GM10248 (cell line): ENCODE measurements at places on chromosomes 3 and 15.

GRCh38 chr15:59751552-59752413 is 62.7 kb upstream of the BNIP2 start:
- DNase-seq: no peak

DNA sequence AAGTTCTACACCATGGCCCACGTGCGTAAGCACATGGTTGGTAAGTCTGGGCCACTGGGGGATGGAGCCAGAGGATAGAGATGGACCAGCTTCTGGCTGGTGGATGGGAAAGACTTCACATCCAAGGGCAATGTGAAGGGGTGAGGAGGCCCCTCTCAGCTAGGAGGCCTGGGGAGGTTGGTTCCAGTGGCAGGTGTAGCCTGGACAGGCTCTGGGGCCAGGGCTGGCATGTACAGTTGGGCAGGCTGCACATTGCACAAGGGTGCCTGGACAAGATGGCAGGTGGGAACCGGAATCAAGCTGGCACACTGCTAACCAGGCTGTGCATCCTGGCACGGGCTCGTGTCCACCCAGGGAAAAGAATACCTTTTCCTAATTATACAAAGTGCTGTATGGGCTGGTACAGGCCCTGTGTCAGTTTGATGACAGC is 8.1 kb downstream of the ZBTB47 start:
- DNase-seq: peak; percentile 9

DNA sequence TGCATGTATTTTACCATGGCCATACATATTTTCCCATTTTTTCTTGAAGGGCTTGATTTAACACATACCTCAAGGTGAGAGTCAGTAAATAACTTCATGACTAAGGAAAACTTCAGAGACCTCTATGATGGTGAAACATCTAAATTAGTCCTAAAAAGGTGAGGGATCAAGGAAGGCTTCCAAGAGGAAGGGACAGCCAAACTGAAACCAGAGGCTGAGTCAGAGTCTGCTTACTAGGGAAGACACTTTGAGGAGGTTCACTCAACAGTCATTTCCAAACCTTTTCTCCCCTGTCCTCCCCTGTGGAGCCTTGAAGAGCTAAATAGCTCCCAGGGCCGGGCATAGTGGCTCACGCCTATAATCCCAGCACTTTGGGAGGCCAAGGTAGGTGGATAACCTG is 206.6 kb downstream of the SHQ1 start:
- no peak for DNase-seq

DNA sequence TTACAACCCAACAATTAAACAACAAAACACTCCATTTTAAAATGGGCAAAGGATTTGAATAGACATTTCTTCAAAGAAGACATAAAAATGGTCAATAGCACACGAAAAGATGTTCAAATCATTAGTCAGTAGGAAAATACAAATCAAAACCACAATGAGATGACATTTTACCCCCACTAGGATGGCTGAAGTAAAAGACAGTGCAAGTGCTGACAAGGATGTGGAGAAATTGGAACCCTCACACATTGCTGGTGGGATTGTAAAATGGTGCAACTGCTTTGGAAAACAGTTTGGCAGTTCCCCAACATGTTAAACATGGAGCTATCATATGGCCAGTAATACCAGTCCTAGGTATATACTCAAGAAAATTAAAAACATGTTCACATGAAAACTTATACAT is 11.6 kb downstream of the GALNT15 start:
- DNase-seq: no peak

- no peak for DNase-seq
Measured at GRCh38 chr3:38371541-38372213, 25.1 kb downstream of the XYLB start.

DNA sequence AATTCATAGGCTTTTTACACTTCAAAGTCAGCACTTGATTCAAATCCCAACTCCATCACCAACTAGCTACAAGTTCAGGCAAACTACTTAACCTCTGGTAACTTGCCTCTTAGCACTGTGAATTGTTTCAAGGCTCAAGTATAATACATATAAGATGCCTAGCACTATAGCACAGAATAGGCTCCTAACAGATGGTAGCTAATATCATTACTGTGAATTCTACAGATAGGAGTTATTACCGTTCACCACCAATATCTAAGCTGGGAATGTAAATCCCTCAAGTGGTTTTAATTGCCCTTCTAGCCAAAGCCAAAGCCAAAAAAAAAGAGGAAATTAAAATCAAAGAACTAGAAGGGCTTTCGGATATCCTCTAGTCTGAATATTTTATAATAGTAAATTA is 15.4 kb downstream of the DLG1 start:
- no peak for DNase-seq

DNA sequence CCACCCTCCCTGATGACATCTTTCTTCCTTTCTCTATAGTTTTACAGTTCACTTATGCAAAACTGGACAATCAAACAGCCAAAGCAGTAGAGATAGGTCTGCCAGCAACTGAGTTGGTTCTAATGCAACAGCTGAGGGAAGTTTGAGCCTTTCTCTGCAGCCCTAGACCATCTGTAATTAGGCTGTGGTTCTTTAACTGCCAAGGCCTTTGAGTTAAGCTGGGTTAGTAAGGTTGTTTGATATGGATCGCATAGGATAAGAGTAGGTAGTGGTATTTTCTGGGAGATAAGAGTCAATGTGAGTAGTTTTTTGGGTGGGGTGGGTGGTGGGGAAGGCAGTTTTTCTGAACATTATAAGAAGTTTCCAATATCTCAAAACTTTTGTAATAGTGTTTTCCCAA is 3.0 kb downstream of the RPL39L start:
- DNase-seq: no peak

DNA sequence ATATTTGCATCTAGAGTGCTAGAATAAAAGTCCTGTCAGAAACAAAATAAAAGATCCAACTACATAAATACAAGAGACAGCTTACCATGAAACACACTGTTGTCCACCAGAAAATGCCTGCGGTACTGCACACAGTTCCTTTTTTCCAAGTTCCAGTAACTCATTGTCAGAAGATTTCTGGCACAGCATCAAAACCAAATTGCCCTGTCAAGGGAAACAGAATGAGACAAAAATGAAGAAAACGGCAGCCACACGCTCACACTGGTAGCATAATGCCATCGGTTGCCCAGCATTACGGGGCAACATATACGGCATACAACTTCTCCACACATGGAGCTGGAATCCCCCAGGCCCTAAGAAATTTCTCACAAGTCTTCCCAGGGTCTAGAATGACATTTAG is 40.8 kb downstream of the PLCH1 start:
- no peak for DNase-seq

DNA sequence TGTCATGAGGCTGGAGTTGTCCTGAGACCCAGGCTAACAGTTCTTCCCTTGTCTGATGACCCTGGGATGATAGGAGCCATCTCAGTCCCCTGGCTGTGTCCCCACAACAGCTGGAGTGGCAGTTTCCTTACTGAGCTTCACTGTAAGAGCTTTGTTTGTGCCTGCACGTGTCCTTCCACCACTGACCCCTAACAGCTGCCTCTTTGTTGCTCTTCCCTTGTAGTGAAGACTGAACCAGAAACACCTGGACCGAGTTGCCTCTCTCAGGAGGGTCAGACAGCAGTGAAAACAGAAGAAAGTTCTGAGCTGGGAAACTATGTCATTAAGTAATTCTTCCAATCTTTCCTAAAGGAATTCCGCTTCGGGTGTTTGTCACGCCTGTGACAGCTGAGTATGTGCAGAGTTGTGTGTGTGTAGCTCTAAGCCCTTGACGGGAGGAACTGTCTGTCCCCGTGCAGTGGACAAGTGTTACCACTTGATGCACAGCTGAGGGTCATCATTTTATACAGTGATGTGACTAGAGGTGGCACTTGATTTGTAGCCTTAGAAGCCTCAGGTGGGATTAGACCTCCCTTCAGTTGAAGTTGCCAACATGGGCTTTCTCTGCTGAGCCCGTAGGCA is 25.0 kb downstream of the MAP6D1 start:
- DNase-seq: no peak

DNA sequence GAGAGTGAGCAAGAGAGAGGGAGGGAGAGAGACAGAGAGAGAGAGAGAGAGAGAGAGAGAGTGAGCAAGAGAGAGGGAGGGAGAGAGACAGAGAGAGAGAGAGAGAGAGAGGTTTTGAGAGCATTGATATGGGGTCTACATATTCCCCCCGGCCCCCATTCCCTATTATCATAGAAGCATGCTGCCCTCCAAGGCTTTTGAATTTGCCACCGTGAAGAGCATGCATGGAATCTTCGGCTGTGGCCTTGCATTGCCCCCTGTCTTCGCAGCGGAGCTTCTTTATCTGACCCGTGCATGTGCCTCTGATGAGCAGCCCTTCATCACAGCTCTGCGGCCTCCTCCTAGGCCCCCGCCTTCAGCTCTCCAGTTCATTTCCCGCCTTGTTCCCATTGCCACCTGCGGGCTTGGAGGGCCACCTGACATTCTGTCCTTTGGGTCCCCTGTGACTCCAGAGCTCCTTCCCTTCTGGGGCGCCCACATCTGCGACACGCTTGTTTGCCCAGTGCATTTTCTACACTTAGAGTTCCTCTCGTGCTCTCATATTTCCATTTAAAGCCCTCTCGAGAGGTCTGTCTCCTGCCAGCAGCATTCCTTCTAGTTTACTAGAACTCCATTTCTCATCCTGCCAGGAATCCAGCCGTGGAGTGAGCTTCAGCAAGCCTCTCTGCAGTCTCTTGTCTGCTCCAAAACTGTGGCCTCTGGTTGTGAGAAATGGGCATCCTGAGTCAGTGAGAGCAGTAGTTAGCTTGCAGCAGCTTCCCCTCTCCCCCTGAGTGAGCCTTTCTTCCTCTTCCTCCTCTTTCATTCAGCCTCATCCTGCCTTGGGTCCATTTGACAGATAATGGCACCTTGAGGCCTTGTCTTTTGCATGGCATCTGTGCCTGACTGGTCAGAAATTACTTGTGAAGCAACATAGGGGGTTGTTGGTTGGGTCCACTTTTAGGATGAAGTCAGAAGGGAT is 25.3 kb downstream of the LPP start:
- no peak for DNase-seq

- DNase-seq: no peak
Measured at GRCh38 chr3:182364723-182365650, 428.3 kb upstream of the ATP11B start.

- DNase-seq: no peak
Measured at GRCh38 chr3:17394541-17395155, 347.8 kb downstream of the TBC1D5 start.

DNA sequence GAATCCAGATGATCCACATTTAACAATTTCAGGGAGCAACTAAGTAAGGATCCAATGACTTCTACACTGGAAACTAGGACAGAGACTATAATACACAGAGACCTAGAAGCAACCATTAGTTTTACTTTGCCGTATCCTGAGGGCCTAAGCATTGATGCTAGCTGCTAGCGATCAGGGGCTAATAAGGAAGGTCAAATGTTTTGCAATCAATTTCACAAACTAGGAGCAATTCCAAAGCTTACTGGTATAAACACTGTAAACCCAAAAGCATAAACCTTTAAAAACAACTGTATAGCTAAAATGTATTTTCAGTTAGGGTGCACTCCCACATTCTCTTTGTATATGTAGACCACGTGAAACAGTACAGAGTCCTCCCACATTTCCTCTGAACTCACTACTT is 31.5 kb downstream of the FBN1 start:
- DNase-seq: no peak

GRCh38 chr3:117059956-117060270 is 350.3 kb downstream of the TUSC7 start:
- no peak for DNase-seq

DNA sequence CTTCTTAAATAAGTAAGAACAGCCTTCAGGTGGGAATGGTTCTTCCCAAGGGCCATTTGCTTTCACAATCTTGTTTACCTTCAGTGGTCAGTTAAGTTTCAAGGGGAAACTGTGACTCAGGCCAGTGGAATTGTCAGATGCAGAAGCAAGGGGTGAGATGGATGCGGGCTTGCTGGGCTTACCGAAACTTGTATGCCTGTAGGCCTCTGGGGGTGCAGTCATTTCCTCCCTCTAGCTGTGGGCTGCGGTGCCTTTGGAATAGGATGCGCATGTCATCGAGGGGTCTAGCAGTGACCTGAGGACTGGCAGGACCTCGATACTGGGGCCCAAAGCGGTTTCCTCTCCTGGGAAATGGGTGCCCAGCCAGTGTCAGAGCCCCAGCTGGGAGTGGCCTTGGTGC is 121.6 kb downstream of the EEFSEC start:
- no peak for DNase-seq

- no peak for DNase-seq
Measured at GRCh38 chr3:151989621-151990020, 116.2 kb downstream of the SUCNR1 start.

GRCh38 chr3:101577286-101577685 is 3.3 kb downstream of the PCNP start:
- no peak for DNase-seq

DNA sequence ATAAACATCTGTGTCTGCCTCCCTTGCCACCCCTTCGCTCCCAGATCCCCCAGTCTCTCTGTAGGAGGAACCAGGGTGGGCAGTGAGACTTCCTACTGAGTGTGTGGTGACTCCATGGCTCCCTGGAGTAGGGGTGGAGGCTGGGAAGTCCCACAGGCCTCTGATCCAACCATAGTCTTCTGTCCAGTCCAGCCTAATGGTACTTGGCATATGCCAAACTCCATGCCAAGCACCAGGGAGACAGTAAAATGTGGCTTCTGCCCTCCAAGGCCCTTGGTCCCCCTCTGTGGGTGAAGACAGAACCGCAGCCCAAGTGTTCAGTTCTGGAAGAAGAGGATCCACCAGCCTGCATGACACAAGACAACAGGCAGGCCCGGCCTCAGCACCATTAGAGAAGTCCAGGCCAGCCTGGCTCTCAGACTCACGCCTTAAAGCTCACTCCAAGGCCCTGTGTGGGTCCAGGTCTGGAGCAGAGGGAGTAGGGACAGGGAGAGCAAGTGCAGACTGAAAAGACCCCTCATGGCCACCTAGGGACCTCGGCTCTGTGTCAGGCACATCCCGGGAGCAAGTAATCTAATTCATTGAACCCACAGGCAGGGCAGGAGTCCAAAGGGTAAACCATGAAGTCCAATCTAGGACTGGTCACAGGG is 112.7 kb downstream of the ETFA start:
- DNase-seq: no peak

DNA sequence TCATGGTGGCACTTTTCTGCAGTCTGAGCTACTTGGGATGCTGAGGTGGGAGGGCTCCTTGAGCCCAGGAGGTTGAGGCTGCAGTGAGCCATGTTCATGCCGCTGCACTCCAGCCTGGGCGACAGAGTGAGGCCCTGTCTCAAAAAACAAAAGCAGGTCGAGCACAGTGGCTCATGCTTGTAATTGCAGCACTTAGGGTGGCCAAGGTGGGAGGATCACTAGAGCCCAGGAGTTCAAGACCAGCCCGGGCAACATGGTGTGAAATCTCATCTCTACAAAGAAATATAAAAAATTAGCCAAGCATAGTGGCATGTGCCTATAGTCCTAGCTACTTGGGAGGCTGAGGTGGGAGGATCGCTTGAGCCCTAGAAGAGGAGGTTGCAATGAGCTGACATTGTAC is 10.0 kb downstream of the UBAP1L start:
- DNase-seq: no peak

- no peak for DNase-seq
Measured at GRCh38 chr15:51780636-51781035, 29.2 kb downstream of the TMOD2 start.

- no peak for DNase-seq
Measured at GRCh38 chr3:166283840-166284239, 446.6 kb upstream of the BCHE start.

- no peak for DNase-seq
Measured at GRCh38 chr3:37540786-37541185, 320.9 kb upstream of the CTDSPL start.

- no peak for DNase-seq
Measured at GRCh38 chr3:42377681-42378080, 32.7 kb downstream of the LYZL4 start.

GRCh38 chr3:100898681-100899080 is 94.5 kb downstream of the ABI3BP start:
- DNase-seq: no peak

- DNase-seq: peak; percentile 17
Measured at GRCh38 chr15:98177966-98178592, 217.6 kb downstream of the ARRDC4 start.
